ENCODE measurements at places on chromosomes 6 and 20.

- no peak for DNase-seq
Measured at GRCh38 chr6:40672087-40672486, 84.9 kb upstream of the LRFN2 start.

DNA sequence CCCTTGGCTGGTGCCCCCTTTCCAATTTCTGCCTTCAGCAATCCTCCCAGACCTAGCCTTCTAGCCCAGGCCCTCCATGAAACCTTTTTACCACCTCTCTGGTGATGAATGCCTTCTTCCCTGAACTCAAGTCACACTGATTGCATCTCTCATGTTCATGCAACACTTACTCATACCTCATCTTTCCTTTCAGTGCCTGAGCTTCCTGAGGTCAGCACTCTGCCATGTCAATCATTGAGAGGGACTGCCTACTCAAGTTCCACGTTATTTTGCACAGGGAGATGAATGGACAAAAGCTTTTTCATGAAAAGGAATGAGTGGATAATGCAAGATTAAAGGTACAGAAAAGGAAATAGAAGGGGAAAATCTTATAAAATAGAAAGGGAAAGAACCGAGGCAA lies 60.1 kb upstream of the PLEKHG1 start:
- DNase-seq, result no peak

DNA sequence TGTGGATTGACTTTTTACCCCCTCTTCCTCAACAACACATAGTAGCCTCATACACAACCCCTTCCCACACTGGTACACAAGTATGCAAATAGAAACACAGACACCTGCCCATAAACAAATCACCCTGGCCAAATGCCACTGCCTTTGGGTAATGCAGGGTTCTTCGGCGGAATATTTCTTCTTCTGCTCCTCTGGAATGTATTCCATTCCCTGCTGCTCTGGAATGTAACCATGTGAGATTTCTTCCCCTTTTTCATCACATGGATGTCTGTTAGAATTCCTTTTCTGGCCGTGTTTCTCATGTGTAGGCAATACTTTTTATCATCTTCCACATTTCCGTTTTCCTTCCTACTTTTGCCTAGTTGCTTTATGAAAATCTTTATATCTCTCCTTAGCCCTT lies 76.1 kb upstream of the TPD52L1 start:
- no peak for DNase-seq

DNA sequence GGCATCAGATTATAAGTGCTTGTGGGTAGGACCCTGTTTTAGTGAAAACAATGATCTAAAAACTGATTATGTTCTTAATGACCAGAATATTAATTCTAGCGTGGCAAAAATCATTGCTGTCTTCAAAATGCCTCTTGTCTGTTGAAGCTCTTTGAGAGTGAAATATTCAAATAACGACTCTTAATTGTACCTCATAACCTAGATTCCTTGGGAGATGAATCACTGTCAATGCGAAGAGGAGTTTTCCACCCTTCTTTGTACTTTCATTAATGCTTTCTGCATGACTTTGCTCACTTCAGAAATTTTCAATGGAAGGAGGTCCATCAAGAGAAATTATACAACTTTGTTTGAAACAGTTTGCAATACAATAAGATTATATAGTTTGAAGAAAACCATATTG lies 71.5 kb downstream of the CRYBG1 start:
- DNase-seq, result no peak

DNA sequence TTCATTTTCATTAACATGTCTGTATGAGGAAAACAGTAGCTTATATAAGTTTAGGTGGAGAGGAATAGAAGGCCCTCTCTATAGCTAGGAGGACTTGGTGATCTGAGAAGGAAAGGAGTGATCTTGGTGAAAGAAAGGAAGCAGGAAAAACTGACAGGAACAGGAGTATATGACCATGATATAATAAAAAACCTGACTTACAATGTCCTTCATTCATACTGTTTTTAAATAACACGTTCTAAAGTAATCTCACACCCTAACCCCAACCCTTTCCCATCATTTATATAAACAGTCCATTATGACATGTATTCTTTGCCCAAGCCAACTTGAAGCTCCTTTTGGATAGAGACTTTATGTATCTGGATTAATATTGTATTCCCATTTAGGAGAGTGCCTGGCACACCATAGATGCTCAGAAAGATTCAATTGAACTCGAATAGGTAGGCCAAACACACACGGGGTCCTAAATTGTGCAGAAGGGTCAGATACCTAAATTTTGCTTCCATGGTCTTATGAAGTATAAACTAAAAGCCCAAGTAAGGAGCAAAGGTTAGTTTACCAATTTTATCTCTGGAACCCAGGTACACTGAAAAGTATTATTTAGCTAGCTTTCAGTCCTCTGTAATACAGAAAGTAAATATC lies 75.9 kb downstream of the OR2B2 start:
- DNase-seq, result no peak

GRCh38 chr20:14507711-14508110 lies 170.3 kb upstream of the FLRT3 start:
- no peak for DNase-seq

DNA sequence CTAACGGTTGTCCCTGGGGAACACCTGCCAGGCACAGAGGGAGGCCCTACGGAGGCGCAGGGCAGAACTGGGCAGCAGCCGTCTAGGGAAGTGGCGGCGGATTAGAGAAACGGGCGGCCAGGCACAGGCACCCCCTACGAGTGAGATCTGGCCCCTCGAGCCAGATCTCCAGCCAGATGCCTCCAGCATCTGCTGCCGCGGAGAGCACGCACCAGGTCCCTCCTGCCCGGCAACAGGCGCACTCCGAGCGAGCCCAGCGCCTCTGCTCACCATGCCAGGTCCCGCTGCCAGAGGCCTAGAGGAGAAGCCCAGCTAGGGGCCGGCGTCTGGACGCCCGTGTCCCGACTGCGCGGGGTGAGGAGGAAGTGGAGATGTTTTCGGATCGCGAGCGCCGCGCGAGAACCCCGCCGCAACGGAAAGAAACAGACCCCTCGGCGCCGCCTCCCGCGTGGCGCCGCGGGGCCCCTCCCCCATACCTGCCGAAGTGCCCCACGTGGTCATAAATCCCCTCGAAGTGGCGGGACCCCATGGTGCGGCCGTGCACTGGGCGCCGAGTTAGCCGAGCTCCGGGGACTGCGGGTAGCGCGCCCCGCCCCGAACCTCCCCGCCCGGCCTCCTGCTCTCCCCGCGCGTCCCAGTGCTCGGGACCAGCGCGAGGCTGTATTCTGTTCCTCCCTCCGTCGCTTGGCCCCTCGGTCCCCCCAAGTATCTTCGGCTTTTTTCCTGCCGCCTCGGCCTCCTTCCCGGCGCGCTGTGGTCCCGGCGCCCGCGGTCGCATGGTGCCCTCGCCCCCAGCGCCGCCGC lies at the start of gene SLC22A16:
SLC22A16 (minus strand) TSS at position 568 of the 804 bp plus-strand sequence; CDS start at position 529, 39 bp downstream.
- DNase-seq, result no peak

GRCh38 chr6:145903356-145904102 lies 60.6 kb downstream of the SHPRH start:
- no peak for DNase-seq

- no peak for DNase-seq
Measured at GRCh38 chr20:8401556-8401955, 269.5 kb downstream of the PLCB1 start.

GRCh38 chr6:44265722-44266233 lies 427 bp upstream of the NFKBIE start:
- no peak for DNase-seq

DNA sequence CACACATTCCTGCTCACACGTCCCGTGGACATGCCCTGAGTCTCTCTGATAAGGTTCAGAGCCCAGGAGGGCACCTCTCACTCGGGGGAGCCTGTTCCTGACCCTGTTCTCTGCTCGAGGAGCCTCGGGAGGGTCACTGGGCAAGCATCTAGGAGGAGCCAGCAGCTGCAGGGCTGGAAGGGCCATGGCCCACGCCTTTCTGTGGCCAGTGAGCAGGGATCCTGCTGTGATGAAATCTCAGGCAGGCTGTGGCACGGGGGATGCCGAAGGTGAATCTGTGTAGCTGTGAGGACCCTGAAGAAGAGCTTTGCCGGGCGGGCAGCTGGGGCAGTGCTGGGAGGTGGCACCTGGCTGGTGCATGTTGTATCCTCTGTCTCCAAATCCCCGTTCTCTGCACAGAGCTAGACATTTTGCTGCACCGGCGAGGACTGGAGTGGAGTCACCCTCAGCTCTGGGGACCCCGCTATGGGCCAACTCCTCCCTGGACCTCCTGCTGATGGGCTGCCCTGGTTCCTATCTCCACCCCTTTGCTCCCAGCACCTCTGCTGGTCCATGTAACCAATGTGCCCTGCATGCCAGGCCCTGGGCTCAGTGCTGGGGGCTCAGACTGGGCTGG lies 7.1 kb upstream of the NPBWR2 start:
- DNase-seq, result no peak

DNA sequence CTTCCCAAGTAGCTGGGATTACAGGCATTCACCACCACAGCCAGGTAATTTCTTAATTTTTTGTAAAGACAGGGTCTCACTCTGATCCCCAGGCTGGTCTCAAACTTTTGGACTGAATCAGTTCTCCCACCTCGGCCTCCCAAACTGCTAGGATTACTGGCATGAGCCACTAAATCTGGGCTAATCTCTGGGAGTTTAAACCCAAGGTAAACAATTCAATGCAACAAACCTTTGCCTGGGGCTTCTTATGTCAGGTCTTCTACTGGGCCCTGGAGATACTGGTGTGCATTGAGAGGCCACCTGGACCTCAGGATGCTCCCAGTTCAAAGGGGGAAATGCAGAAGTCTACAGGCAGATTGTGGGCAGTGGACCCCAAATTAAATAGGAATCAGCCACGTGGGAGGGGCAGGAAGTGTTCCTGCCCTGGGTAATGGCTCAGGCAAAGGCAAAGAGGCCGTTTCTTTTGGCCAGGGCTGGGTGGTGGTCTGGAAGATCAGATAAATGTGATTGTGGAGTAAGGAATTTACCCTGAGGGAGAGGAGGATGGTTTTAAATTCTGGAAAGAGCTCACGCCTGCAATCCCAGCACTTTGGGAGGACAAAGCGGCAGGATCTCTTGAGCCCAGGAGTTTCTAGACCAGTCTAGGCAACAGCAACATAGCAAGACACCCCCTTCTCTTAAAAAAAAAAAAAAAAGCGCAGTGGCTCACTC lies 1.3 kb upstream of the MYBL2 start:
- DNase-seq, result no peak

DNA sequence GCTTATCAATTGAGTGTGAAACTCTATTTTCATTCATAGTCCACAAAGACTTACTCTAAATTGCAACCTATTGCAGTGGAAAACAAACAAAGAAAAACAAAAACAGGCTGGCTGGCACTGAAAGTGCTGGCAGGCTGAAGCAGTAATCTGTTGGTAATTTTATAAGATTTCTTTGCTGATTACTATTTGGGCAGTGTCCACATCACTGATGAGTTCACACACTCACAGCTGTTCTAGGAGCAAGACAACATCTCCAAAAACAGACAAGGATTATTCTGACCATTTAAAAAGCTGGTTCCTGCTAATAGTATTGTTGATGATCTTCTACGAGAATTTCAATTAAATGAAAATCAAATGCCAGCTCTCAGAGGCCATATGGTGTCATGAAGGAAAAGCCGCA lies 26.9 kb downstream of the MARCKS start:
- no peak for DNase-seq

DNA sequence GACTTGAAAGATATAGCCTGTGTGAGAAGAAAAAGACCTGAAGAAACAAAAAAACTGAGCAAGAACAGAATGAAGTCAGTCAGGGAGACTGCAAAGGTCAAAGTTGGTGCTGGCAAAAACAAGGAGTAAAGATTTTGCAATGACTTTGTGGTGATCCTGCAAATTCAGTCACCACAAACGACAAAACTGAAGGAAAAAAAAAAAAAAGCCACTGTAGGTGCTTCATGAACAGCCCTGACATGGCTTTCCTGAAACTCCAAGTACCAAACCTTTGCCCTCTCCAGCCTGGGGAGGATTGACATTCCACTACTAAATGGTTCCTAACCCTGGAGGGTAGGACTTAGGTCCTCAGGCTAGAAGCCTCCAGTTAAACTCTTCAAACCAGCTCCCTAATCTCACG lies 114.7 kb upstream of the BEND3 start:
- DNase-seq, result no peak

DNA sequence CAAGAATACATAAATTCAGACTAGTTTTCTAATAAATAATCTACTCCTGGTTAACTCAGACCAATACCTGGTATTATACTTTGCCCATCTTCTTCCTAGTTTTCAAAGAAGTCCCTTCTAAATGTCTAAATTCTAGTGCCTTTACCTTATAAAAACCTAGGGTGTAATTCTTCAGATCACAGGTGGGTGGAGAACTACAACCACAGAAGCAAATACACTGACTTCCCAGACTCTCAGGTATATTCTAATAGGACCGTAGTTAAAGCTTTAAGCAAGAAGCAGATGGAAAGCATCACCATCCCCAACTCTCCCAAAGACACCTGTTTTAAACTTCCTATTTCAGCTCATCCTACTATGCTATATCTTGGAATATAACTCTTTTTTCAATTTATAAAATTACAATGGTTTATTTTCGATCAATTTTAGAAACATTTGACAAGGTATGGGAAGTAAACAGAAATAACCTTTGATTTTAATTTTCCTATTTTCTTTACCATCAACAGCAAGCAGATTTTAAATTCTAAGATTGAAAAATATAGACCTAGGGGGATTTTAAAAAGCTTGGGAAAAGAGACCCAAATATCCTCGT lies 15.8 kb downstream of the MAN1A1 start:
- no peak for DNase-seq
